ENCODE measurements at places on chromosomes 12 and 14.

- no peak for DNase-seq
These were observed 40.9 kb upstream of the FZD10 start for GRCh38 chr12:130121226-130122000.

DNA sequence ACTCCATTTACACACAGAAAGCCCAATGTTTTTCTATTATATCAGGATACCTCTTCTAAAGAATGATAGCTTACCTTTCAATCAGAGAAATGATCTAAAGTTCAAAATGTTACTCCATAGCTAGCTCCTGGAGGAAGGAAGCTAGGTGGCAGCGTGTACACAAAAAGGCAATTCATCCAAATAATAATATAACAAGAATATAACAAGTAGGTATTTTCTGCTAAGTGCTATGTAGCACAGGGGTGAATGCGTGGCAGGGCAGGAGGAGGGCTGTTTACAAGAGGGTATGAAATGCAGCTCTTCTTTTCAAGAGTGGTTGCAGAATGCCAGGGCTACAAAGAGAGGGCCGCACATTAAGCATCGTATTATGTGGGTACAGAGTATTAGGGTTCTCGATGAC, 663 bp upstream of the SNAPC1 start:
- DNase-seq = no peak

DNA sequence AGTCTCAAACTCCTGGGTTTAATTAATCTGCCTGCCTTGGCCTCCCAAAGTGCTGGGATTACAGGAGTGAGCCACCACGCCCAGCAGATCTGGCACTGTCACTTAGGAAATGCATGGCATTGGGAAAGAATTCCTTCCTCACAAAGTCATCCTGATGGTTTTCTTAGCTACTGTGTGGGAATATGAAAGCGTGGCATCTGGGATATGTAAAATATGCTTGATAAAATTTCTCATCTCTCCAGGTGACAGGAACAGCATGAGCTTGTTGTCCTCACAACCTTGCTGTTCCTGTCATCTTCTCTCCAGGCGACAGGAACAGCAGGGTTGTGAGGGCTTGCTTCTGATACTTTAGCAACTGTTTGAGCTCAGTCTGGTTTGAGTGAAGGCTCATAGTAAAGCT, 16.1 kb upstream of the AICDA start:
- no peak for DNase-seq

- no peak for DNase-seq
These were observed 19.0 kb downstream of the SUSD6 start for GRCh38 chr14:69630360-69630759.

DNA sequence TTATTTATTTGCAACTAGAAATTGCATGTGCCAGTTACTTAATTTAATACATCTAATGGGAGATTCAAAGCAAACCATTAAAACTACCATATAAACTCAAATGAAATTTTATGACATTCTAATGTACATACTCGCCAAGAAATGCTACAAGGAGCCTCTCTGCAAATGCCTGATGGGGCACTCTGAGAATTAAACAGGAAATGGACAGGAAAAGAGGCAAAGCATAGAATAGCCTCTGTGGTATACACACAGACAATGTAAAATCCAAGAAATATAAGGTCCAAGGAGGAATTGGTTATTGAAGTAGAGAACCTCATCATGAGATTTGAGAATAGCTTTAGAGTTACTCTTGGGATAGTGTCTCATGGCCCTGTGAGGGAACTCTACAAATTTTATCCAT, 41.2 kb downstream of the RAB21 start:
- DNase-seq = no peak

DNA sequence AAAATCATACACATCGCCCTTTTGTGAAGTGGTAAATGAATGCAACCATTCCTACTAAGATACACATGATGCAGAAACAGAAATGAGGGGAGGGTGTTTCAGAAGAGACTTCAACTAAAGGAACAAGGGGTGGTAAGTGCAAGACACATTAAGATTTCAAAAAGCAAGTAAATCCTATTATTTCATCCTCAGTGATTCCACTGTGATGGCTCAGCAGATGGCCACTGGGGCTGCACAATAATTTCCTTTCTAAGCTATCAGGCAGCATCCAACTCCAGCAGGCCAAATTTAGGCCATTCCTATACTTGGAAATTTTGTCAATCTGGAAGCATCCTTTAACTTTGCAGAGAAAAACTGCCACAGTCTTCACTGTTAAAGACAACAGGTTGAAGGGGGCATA, 272.4 kb downstream of the NELL2 start:
- DNase-seq = no peak

DNA sequence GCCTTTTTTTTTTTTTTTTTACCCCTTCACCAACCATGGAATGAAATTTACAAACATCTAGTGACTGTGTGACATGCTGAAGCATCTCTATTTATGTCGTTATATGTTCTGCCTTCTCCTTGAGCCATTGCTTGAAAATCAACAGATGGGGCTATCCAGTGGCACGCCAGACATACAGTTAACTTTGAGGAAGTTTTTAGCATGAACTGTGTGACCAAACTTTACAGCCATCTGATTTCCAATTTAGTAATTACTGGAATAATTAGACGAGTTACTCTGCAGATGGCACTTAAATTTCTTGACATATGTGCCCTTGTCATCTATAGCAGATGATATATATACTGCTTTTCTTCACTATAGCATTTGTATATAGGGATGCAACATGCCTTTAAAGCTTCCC, 192.1 kb downstream of the SNAPC1 start:
- no peak for DNase-seq

- no peak for DNase-seq
These were observed 1.8 kb upstream of the CLEC2A start for GRCh38 chr12:9933958-9934357.

DNA sequence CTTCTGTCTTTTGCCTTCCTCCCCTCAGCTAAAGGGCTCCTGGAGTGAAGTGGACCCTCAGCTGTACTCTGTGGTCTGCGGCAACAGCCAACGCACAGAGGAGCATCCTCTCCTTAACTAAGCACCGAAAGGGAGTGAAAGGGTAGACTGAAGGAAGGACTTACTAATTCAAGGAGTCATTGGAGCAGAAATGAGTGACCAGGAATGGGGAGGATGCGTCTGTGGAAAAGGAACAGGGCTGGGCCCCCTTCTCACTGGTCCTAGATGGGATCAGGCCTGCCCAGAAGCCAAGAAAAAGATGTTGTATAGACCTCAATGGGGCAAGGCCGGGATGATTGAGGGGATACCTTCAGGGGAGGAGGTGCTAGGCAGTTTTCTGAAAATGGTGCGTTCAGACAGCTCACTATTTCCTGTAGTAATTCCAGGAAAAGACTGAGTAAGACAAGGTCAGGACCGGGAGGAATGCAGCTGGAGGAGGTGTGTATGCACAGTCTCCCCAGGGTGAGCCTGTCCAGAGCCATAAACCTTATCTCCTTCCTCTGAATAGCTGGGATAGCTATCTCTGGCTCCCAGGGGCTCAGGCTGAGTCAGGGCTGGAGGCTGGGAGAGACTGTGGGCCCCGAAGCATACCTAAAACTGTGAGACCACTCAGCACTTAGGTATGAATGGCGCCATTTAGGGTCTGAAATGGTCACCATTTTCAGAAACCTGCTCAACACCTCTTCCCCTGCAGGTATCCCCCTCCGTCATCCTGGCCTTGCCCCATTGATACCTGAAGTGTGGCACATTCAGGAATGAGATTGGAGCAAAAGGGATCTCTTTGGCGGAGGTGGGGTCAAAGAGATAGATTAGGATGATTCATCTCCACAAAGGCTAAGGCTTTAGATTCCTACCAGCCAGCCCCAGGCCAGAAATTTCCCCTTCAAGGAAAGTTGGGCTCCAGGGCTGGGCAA, 20.2 kb upstream of the KRT8 start:
- DNase-seq = no peak

- DNase-seq = peak; percentile 6
These were observed 4.2 kb downstream of the PPTC7 start for GRCh38 chr12:110578694-110579534.

DNA sequence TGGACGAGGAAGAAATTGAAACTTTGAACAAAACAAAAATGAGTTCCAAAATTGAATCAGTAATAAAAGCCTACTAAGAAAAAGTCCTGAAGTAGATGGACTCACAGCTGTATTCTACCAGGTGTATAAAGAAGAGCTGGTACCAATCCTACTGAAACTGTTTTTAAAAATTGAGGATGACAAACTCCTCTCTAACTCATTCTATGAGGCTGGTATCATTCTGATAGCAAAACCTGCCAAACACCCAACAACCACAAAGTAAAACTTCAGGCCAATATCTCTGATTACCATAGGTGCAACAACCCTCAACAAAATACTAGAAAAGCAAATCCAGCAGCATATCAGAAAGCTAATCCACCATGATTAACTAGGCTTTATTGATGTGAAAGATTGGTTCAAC, 33.9 kb upstream of the LDHB start:
- DNase-seq = no peak

- no peak for DNase-seq
These were observed 10.6 kb upstream of the ANO6 start for GRCh38 chr12:45205165-45205825.

- DNase-seq = peak; percentile 29
These were observed 5.3 kb upstream of the UBC start for GRCh38 chr12:124919521-124920352.

DNA sequence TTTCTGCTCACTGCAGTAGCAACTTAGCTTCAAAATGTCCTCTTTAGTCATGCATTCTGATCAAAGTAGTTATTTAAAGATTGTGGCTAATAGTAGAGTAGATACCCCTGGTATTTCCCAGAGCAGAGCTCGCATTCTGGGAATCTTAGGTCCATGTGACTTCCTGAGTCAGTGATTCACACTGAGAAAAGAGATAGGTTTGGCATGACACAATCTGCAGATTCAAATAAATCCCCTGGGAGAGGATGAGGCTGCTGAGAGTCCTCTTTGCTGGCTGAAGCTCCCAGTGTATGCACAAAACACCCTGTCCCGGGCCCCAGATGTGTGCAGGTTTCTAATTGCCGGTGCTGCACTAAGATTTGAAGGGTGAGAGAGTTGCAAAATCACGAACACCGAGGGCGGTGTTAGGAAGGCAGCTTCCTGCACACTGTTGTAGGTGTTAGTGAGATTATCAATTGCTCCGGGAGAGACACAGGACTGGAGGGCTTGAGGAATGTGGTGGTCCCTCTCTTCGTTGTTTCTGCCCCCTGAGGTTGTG, 233.2 kb downstream of the NRXN3 start:
- DNase-seq = no peak

- no peak for DNase-seq
These were observed 29.5 kb upstream of the INF2 start for GRCh38 chr14:104659764-104660523.

GRCh38 chr14:74956280-74957072, 1.1 kb upstream of the PGF start:
- no peak for DNase-seq

DNA sequence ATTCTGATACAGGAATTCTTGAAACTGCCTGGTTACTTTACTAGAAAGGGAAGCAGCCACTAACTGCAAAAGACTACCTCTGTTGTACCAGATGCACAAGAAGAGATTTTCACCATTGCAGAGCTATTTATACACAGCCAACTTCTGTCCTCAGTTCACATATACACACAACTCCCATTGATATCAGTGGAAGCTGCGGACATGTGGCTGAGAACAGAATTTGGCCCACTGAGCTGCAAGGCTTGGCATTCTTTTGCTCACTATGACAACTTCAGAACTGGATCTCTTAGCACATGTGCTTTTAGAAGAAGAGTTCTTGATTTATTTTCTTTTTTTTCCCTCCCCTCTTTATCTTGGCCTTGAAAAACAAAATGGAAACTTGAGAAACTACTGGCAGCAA, 28.3 kb downstream of the PTPRO start:
- no peak for DNase-seq

- no peak for DNase-seq
These were observed 122.4 kb downstream of the MIPOL1 start for GRCh38 chr14:37320106-37320505.

- no peak for DNase-seq
These were observed 58.1 kb downstream of the HSP90AA1 start for GRCh38 chr14:102028733-102029132.

- DNase-seq = no peak
These were observed 86.9 kb downstream of the NTF3 start for GRCh38 chr12:5518584-5519365.

GRCh38 chr14:91350813-91351511, 66.7 kb downstream of the CCDC88C start:
- peak; percentile 42 for DNase-seq

DNA sequence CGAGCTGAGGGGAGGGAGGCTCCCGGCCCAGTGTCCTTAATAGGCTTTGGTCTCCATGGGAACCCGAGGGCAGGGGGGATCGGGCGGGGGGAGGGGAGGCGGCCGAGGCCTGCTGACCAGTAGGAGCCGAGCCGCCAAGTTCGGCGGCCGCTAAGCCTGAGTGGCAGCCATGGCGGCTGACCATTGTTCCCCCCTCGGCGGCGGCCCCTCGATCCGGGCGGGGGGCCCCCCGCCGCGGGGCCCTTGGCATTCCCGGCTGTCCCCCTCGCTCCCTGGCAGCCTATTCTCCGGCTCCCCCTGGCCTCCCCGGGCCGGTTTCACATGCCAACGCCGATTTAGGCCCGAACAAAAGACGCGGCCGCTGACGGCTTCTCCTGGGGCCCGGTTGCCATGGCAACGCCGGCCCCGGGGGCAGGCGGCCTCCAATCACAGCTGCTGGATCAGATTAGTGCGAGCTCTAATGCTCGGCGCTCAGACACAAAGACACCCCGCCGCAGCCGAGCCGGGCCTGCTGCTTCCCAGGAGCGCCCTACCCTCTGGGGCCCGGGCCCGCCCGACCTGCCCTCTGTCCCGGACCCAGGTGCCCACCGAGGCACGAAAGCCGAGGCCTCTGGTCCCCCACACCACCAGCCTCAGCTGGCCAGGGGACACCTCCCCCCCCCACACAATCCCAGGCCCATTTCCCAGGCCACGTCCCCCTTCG, 7.3 kb downstream of the MSI1 start:
- DNase-seq = no peak
